Smooth muscle cell of the brain vasculature (primary cell): ENCODE measurements at places on chromosomes 11 and 22.

DNA sequence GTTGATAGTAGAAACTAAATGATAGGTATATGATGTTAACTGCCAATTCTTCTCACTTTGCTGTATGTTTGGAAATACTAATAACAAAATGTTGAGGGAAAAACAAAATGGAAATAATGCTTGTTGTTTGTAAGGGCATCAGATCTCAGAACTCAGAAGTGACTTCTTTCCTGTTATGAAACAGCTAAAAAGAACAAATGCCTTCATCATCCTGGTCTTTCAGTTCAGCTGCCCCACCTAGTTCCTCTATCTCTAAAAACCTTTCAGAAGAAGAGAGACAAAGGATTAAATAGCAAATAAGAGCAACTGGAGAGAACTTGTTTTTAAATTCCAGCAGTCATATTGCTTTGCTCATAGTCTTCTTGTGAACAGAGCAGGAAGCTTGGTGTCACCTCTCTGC is 345.3 kb upstream of the NCAM1 start:
- no peak for DNase-seq

DNA sequence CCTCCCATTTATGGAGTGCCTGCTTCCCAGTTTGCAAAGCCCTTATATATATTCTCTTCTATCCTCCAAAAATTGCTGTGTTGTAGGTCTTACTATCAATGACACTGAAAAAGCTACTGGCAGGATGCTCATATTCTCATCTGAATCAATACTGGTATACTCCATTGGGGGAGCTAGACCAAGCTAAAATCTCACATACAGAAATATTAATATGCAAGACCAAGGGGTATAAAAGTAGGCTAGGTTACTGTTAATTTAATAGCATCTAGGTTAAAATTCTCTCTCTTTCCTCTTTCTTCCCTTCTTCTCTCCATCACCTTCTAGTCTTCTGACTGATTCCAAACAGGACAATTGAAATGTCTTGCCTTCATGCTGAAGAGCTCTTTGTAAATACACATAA is 17.1 kb upstream of the BDNF start:
- DNase-seq, result no peak

- DNase-seq, result no peak
Observed at GRCh38 chr22:19709063-19709769, 5.1 kb upstream of the SEPTIN5 start.

- no peak for DNase-seq
Observed at GRCh38 chr11:130181295-130182272, 22.0 kb downstream of the ST14 start.

DNA sequence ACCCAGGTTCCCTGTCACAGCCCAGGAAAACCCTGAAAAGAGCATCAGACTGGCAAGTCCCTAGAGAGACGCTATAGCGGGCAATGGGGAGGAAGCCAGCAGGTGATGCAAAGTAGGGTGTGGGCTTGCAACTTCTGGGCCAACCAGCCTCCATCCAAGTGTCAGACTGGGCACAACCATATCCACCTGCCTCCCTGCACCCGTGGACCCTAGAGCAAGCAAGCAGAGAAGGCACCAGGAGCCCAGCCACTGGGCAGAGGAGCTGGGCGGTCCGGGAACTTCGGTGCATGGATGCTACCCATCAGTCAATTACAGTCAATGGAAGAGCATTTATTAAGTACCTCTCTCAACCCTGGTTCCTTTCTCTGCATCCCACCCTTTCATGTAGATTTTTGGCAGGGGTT is 2.8 kb downstream of the NECTIN1 start:
- no peak for DNase-seq

DNA sequence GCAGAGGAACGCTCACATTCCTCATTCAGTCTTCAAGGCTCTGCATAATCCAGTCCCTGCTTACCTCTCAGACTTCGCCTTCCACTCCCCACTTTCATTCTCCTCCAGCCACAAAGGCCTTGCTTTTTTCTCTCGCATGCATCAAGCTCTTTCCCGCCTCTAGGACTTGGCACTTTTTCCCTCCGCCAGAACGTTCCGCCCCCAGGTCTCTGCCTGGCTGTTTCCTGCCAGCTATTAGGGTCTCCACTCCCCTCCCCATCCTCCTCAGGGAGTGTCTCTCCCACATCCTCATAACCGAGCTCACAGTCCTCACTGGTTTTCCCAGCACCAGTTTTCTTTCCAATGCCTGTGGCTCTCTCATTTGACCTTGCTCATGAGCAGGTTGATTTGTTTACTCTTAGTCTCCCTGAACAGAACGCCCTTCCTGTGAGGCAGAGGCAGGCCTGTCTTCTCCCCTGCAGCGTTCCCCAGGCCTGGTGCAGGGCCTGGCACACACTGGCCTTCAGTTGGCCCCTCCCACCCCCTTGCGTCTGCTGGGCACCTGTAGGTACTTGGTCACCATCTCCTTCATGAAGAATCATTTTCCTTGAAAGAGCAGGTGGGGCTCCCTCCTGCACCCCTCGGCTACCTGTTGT is 75.2 kb downstream of the RTL6 start:
- DNase-seq, result no peak
